NCI-H226 (cell line): ENCODE measurements at places on chromosomes 6 and 20.

GRCh38 chr6:135673501-135674309, 176.2 kb upstream of the AHI1 start:
- no peak for DNase-seq

GRCh38 chr20:41499064-41499463, 119.1 kb downstream of the CHD6 start:
- DNase-seq = no peak

- no peak for DNase-seq
Observed at GRCh38 chr6:129996387-129996786, 22.0 kb upstream of the L3MBTL3 start.

GRCh38 chr6:168265827-168266815, 53.5 kb downstream of the DACT2 start:
- no peak for DNase-seq

- DNase-seq = no peak
Observed at GRCh38 chr6:7974565-7974937, 64.0 kb upstream of the TXNDC5 start.

- no peak for DNase-seq
Observed at GRCh38 chr6:135651964-135652755, 154.6 kb upstream of the AHI1 start.

DNA sequence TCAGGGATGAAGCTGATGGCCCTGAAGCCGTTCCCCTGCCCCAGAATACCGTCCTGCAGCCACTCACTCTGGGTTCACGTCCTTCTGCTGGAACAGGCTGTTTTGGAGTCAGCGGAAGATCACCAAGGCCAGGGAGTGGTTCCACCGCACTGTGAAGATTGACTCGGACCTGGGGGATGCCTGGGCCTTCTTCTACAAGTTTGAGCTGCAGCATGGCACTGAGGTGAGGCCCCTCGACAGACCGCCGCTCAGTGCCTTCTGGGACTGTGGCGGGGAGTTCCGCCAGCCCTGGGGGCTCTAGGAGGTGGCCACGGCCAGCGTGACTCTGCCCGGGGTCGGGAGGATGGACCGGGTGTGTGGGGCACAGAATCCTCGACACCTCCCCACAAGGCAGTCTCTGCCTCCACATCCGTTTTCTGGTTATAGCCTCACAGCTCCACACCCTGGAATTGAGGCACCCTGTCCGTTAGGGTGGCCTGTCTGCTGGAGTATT, 4.1 kb upstream of the C20orf204 start:
- no peak for DNase-seq

- no peak for DNase-seq
Observed at GRCh38 chr6:97656706-97657350, 373.8 kb upstream of the MMS22L start.

DNA sequence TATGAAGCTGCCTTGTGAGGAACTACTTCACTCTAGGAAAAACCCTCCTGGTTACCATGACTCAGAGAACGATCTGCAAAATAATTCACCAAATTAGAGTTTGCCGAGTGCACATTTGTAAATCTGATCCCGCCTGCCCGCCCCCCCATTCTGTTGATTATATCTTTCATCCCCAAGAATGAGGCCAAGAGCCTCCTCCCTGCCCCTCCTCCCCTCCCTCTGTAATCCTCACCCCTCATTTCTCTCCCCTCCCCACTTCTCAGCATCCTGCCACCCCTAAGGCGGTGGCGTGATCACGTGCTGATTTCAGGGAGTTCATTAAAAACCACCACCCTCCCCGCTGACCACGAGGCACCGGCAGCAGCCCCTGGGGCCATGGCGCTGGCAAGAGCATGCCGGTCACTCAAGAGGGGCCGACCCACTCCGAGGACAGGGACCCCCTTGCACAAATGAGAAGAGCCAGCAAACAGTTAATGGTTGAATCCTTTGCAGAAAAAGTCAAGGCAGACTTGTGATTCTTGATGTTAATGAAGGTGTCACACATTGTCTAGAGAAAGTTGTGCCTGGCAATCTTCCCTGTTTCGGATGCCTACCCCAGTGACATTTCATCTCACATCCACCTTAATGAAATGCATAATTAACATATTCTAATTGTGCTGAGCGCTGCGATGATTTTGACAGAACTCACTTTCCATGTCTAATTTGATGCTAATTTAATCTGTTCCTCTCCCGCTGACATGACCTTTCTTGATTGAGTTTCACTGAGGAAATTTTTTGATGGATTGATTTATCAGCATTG, 247.9 kb downstream of the ZNF217 start:
- no peak for DNase-seq

DNA sequence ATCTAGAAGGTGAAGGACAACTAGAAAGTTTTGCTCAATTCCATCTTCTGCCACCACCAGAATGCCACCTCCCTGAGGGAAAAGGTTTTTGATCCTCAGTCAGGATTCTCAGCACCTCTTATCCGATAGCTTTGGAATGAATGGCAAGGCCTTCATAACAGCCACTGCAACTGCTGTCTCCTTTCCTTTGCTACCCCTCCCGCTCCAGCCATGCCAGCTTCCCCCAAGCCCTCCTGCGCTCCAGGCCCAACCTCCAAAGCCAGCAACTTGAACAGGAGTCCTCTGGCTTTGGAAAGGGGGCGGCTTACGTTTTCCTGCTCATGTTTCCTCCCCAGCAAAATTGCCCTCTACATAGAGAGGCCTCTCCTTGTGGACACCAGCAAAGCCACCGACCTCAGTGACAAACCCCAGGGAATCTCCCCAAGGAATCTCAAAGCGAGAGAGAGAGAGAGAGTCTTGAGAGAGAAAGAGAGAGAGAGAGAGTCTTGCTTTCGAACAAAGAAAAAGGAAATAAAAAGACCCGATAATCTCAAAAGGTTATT, 420 bp upstream of the BTN2A1 start:
- DNase-seq = no peak

GRCh38 chr6:144999127-144999526, 714.0 kb downstream of the UTRN start:
- DNase-seq = no peak

DNA sequence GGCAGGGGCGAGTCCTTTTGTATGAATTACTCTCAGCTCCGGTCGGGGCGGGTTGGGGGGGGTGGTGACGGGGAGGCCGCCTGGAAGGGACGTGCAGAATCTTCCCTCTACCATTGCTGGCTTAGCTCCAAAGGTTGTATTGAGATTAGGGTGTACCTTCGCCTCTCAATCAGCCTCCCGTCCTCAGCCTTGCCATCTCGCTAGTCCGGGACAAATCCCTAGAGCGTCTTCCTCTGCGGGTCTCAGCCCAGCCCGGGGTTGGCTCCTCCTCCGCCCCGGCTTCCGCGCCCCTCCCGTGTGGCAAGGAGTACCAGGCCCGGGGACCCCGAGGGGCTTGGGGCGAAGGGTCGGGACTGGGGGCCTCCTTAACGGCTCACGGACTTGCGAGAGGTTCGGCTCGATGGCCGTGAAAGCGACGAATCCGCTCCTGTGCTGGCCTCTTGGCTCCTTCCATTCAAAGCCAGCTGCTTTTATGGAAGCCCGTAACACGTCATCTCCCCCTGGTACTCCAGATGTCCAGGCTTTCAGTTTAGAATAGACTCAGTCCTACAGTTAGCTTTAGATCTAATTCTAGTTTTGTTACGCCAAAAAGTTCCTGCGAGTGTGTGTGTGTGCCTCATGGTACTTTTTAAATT, 636 bp upstream of the EEF1A1 start:
- DNase-seq = no peak

DNA sequence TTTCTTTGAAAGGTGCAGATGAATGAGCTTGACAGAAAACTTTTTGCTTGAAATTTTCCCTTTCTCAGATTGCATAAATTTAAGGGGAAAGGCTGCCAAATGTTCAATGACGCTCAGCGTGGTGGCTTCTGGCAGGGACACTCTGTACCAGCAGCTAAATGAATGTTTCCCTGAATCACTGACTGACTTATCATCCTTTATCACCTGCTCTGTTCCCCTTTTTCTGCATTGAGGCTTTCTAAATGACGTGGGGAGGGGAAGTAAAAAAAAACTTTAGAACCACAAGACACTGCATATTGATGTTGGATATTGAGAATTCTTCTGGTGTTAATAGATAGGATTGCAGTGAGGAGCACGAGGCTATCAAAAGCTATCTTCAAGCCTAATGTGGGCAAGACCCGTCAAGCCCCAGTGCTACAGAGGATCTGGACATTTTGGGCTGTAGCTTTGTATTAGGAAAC, 46.9 kb upstream of the ENPP5 start:
- DNase-seq = no peak

DNA sequence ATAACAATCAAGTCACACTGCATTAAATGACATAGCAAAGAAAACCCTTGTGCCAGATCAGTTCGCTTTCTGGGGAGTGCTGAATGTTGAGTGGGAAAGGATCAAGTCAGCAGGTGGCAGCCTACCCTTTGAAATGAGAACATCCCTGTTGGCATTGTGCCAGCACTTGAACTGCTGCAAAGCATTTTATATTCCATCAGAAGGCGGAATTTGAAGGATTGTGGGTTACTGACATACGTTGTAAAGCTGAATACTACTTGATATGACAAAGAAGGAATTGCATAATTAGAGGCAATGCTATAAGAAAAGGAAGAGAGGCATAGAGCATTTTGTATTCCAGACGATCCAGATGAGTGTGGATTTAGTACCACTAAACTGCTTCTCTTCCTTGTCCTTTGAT, 26.5 kb downstream of the BCKDHB start:
- DNase-seq = peak; percentile 21

- DNase-seq = no peak
Observed at GRCh38 chr6:136771306-136771705, 21.0 kb downstream of the MAP3K5 start.

- no peak for DNase-seq
Observed at GRCh38 chr6:89208551-89208950, 8.6 kb downstream of the GABRR1 start.

DNA sequence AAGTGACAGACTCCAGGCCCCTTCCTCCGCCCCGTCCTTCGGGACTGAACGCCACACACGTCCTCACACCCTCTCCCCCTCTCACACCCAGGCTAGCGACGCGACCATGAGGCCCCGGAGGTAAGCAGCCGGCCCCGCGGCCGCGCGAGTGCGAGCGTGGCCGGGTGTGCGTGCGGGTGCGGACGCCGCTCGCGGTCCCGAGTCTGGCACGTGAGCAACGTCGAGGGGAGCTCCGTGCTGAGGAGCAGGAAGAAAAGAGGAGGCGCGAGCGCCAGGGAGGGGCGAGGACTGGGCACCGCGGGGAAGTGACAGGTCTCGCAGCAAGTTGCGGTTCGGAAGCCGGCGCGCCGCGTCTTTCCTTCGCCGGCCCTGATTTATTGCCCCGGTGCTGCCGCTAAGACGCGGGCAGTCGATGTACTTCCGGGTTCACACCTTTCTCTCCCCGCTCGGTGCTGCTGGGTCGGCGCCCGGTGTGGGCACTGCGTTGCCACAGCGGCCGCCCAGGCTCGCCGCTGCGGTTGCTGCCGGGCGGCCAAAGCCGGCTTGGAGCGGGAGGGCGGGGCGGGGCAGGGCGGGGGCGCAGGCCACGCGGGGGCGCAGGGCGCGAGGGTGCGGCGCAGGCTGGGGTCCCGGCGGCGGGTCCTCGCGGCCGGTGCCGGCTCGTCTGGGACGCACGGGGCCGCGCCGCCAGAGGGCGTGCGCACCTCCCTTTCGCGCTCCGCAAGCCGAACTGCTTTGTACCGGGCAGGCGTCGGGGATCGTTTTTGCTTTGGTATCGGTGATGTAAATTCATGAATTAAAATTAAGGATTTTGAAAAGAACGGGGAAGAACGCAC, 15.8 kb upstream of the LIN28B start:
- no peak for DNase-seq

DNA sequence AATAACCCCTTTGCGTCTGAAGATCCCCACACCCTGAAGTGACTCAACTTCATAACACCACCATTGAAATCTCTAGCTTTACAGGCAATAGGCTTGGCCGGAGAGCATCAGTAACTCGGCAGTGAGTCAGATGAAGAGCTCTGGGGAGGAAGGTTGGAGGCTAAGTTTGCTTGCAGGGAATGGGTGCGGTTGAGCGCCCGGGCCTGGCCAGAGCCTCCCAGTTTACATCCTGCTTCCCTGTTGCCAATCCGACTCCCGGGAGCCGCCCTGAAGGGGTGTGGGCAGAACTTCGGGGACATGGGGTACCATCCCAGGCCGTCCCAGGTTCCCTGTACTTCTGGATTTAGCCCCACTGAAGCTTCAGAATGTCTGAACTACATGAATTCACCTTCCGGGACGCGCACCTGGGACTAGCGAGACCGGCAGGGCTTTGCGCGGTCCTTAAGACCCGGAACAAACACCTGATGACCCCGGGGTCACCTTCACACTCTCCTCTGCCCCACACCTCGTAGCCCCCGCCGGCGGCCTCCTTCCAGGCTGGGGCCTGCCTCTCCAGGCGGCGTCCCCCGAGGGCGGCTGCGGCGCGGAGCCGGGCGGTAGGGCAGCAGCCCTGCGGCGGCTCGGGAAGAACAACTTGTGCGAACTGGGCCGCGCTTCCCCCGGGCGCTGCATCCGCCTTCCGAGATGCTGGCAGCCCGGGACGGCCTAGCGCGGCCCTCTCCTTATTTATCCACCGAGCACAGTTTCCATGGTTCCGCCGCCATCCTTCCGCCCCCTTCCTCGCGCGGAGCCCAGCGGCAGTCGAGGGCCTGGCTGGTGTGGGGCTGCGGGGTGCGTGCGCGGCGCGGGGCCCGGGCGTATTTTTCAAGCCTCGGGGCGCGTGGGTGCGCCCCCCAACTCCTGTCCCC, 56.6 kb upstream of the RREB1 start:
- peak; percentile 82 for DNase-seq

- no peak for DNase-seq
Observed at GRCh38 chr20:59657459-59658046, 53.2 kb downstream of the PHACTR3 start.

GRCh38 chr6:21138336-21139069, 455.0 kb upstream of the SOX4 start:
- DNase-seq = no peak

GRCh38 chr6:3648724-3649123, 102.8 kb downstream of the PXDC1 start:
- DNase-seq = no peak

DNA sequence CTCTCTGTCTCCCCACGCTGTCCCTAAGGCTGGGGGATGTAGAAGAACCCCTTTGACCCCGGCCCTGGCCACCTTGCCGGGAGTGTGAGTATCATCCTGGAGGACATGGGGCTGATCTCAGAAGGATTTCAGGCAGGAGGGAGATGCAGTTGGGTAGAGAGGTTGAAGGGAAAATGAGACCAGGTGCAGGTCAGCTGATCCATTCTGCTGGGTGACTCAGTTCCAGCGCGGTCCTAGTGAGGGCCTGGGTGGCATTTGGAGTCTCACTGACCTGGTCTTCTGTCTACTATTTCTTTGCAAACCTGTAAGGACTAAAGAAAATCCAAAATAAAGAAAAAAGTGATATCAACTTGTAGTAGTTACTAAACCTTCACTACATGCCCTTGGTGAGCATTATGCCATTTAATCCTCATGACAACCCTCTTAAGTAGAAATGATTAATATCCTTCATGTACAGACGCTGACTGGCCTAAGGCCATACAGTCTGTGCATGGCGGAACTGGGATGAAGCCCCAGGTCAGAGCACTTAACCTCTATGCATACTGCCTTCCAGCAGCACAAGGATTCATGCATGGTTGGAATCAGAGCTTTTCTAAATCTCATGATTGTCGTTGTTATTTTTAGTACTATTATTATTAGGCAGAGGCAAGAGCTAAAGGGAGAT, 106.3 kb downstream of the ZDHHC14 start:
- no peak for DNase-seq
